GM10248 (cell line): ENCODE measurements at places on chromosomes 12 and 14.

DNA sequence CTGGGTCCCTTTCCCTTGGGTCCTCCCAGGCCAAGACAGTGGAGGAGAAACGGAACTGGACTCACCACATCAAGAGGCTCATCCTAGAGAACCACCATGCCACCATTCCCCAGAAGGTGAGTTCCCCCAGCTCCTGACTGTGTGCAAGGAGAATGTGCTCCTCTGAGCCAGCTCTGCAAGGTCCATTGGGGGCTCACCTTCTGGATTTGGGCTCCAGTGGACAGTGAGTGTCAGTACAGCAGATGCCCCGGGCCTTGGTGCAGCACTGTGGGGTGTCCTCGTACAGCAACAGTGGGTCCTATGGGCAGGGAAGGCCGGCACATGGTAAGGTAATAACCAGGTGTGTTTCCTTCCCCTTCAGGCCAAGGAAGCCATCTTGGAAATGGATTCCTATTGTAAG, 27.8 kb downstream of the PLEKHG3 start:
- DNase-seq = no peak

DNA sequence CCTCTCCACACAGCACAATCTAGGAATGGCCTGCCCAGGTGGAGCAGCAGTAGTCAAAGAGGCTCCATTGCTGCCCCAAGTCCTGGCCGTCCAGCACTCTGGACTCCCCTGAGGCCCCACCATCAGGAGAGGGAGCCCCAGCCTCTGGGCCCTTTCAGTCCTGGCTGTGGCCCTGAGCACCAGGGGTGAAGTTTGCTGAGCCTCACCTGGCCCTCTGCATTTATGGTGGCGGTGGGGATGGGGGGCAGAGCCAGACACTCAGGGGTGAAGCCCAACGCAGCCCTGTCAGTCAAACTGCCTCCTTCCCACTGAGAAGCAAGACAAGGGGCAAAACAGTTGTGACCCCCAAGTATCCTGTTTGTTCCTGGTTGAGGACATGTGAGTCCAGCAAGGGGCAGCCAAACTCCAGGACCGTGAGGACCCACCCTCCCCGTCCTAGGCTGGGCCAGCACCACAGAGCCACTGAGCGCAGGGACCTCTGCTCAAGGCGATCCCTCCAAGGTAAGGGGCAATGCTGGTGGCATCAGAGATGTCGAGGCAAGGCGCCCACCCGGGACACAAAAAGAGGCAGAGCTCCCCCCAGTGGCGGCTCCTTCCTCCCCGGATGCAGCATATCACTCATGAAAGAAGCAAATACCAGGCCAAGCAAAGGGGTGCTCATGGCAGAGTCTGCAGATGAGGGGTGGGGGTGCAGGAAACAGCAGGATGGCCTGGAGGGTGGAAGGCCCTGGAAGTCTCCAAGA, 4.8 kb upstream of the AMN start:
- DNase-seq = peak; percentile 84

GRCh38 chr12:67370979-67371378, 101.8 kb downstream of the CAND1 start:
- DNase-seq = no peak

- DNase-seq = no peak
These were observed 84.6 kb upstream of the BCL2L14 start for GRCh38 chr12:11986165-11986564.

- no peak for DNase-seq
These were observed 2.5 kb downstream of the DUSP6 start for GRCh38 chr12:89349814-89350213.
